ENCODE measurements at places on chromosomes 16 and 17.

GRCh38 chr16:5678371-5678770 lies 580.8 kb upstream of the EEF2KMT start:
- no peak for DNase-seq

DNA sequence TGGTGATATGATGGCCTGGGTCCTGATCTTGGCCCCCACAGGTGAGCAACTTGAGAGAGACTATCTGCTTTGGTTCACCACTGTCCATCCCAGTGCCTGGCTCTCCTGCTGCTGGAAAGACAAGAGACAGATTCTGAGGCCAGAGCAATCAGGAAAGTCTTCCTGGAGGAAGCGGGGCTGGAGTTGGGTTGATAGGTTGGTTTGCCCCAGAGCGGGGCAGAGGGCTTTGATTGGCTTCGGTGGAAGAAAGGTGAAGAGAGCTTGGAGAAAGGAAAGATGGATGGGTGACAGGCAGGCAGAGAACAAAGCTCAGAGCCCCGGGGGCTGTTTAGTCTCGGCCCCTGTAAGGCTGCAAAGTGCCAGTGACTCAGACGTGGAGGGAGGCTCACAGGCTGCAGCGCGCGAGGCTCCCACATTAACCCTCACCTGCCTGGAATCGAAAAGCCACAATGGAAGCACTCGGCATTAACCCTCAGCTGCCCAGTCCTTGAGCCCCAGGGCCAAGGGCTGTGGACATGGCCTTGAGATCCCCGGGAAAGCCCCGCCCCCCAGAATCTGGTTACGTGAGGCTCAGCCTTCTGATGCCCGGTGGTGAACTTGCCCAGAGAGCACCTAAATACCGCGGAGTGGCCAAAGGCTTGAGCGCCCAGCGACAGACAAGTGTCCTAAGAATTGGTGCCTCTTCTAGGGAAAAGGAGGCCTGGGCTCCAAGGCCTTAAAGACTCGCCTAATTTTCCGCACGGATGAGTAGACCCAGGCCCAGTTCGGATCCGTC lies 996 bp upstream of the CPNE2 start:
- no peak for DNase-seq

DNA sequence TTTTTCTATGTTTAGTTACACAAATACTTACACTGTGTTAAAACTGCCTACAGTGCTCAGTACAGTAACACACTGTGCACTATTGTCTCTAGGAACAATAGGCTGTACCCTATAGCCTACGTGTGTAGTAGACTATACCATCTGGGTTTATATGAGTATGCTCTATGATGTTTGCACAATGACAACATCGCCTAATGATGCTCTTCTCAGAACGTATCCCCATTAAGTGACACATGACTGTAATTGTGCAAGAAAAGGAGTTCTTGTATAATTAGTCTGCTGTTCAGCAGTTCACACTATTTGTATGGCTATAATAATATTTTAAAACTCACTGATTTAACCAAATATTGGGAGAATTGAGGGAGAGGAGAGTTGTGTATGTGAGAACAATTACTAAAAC lies 173.7 kb downstream of the TRIM37 start:
- no peak for DNase-seq

DNA sequence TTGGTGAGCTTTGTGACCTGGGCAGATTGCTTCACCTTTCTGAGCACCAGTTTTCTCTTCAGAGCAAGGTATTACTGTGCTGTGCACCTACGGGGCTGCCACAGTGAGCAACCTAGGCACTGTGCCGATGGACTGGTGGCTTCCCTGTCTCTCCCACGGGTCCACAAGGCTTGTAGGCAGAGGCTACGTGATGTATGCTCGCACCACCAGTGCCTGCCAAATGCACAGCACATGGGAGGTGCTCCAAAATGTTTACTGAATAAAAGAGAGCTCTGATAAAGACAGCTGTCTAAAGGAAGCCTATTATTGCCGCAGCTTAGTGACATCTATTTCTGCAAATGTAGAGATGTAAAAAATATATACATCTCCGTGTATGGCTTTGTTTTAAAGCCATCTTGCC lies 139.2 kb downstream of the CDK5R1 start:
- no peak for DNase-seq

DNA sequence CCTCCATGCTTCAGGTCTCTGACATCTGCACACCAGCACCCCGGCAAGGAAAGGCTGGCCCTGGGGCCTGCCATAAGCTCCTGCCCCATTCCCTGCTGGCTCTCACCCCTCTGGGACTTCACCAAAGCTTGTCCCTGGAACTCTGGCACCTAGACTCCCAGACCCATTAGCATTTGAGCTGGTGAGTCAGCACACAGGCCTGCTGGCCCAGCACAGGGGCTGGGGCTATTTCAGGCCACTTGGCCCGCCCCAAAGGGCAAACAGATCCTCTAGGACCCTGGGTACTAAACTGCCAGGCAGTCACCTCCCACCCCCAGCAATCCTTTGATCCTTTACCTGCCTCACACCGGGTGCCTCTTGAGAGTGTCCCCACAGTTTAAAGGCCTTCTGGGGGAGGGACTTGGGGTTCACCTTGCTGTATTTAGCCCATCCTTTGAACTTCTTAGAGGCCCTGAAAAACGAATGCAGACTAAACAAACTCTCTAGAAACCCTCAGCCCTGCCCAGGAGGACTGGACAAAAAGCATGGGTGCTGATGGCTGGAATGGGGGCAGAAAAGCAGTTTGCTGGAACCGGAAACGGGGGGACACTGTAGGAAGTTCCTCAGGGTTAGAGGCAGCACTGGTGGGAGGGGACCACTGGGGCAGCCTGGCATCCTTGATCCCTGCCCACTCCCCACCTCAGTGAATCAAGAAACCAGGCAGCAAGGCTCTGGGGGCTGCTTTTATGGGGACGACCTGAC lies 3.2 kb upstream of the SAMD14 start:
- DNase-seq = no peak

DNA sequence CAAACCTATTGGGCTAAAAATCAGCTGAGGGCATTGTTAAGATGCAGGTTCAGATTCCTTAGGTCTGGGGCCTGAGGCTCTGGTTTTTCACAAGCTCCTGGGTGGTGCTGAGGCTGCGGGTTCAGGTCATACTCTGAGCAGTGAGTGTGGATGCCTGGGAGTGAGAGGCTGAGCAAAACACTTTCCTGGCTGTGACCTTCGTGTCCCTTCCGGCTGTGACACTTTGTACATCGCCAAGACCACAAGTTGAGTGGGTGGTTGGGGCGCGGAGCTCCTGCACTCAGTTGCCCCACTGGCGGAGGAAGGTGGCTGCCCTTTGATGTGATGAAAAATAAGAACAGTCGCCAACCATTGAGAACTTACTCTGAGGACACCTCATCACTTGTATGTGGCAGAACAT lies 24.8 kb downstream of the CCR7 start:
- no peak for DNase-seq

DNA sequence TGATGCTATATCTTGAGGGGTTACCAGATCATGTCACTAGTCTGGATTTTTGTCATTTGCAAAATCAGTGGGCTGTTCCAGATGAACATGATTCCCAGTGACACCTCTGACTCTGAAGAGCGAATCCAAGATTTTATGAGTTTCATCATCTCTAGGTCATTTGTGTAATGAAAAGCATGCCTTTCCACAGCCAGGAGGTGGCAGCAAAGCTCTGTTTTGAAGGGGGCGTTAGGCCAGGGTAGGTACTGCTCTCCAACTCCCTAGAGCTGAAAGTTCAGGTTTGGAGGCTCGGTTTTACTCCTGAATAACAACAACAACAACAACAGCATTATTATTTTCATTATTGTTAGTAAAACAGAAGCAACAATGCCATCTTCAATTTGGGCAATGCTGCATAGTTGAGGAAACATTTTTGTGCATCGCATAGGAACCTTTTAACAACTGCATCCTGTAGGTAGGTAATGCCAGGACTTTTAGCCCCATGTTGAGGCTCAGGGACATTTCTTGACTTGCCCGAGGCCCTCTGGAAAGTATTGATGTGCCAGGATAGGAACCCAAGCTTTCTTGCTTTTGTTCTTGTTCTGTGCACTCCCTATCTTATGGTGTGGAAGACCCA lies 77.0 kb downstream of the MYH13 start:
- DNase-seq = peak; percentile 56

DNA sequence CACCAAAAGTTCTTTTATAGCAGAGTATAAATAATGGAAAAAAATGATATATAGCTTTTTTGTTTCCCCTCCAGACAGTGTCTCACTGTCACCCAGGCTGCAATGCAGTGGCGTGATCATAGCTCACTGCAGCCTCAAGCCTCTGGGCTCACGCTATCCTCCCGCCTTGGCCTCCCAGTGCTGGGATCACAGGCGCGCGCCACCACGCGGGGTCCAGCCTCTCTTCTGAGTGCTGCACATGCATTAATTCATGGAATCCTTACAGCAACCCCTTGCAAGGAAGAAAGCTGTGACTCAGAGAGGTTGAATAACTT lies 18.0 kb upstream of the ZNF629 start:
- no peak for DNase-seq

DNA sequence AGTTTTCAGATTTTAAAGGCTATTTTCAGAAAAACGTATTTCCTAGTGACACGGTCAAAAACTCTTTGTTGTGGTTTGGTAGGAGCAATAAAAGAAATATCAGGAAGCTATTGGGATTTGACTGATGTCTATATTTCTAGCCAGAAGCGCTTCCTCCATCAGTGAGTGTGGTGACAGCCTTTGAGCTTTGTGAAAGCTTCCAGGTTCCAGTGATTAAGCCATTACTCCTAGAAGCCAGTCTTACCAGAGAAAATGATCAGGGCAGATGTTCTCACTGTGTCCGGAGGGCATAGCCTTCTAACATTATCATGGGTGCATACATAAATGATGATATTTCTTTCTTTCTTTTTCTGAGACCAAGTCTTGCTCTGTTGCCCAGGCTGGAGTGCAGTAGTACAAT lies 39.6 kb downstream of the MAP2K6 start:
- no peak for DNase-seq

DNA sequence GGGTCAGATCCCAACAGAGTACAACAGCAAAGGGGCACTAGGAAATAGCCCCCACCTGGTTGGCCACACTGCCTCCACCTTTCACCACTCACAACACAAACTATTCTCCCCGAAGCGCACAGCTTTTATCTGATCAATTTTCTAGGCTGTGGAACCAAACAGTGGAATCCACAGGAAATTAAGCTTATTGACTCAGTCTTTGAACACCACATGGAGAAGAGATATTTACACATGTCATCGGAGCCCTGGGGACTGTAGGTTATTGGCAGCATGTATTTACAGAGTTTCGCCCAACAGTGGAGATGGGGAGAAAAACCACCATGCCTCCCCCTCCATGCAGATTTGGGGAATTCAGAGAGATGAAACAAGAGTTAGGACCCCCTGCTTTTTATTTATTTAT lies 154.8 kb downstream of the XYLT1 start:
- no peak for DNase-seq

- no peak for DNase-seq
These were observed 2.3 kb downstream of the SALL1 start for GRCh38 chr16:51148678-51149228.

GRCh38 chr16:79659344-79659743 lies 58.8 kb upstream of the MAF start:
- no peak for DNase-seq

DNA sequence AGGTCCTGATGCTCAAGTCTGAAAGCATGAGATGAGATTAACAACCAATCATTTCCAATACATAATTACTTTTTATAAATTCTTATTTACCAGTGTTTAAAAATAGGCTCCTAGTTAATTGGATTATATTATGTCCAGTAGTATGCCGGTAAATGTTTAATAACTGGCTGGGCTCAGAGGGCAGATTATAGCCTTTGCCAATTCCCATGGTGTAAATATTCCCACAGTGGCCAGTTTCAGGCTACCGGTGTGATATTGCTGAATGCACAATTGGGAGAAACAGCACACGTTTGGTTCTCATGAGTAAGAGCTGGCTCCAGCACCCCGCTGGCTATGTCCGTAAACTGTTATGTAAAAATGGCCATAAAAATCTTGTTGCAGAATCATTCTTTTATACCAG lies 167.6 kb downstream of the MRTFB start:
- DNase-seq = no peak

DNA sequence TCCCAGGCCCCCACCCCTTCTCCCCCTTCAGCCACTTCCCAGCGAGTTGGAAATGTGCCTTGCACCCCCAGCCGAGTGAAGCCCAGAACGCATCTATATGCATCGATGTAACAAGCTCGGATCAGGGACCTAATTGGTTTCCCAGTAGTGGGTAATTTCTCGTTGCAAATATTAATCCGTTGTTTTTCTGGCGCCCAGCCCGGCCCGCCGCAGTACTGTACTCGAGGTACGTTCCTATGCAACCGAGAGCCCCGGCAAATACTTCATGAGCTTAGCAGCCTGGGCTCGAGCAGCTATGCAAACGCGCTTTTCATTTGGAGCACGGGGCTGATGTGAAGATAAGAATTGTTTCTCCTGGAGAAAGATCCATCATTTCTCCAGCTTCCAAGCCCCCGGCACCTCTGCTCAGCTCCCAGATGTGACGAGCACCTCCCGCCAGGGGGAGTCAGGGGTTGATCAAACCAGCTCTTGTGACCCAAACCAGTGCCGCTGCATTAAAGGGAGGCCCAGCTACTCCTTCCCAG lies 229.8 kb downstream of the KATNIP start:
- DNase-seq = no peak

DNA sequence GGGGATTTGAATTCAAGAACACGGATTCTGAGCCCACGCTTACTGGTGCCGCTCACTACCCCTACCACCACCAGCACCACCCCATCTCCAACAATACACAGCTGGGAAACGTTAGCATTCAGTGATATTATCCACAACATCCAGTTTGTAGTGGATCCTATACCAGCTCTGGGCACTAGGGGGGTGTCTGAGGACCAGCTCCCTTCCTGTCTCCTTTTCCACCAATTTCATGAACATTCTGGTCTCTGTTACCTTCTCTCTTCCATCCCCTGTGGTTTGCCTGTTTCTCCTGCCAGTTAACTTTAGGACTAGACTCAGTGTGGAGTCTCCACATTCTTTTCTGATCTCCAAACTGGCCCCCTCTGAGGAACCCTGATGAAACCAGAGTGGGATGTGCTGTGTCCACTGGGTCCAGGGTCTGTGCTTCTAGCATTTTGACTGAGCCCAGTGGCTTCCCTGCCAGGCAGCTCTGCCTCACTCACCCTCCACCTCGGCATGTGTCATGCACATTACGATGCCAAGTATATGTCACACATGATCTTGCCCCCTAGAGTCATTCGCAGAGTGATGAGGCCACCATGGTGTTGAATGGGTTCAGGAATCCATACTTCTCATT lies 187.0 kb upstream of the CDH13 start:
- peak; percentile 7 for DNase-seq
